MG63 (cell line): ENCODE measurements at places on chromosomes 13 and 19. TPM values are rescaled to one million over a fixed set of nuclear protein-coding genes. Genes with fewer than 3 reads are reported as not detected.

- peak; percentile 20 for DNase-seq
Observed at GRCh38 chr19:14786421-14786851, 8.1 kb upstream of the ADGRE2 start.

Gene HAUS5
- 12.8 and 18.2 TPM in 2 replicates for total RNA-seq

GRCh38 chr13:105471673-105472072 is 1063.8 kb downstream of the EFNB2 start:
- no peak for DNase-seq

- peak; percentile 76 for DNase-seq
Observed at GRCh38 chr19:8575467-8575997, 1.7 kb downstream of the MYO1F start.

DNA sequence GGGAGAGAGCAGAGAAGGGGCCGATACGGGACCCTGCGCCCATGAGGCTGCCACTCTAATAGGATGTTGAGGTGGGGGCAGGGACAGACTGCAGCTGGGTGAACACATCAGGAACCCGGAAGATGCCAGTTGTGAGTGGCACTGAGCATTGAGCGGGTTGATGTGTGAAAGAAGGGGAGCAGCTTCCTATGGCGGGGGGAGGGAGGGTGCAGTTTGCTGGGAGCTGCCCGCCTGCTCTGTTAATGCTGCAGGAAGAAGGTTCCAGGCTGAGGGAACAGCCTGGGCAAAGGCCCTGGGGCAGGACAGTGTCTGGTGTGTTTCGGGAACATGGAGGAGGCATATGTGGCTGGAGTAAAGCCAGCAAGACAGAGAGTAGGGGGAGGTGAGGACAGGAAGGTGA is 29.8 kb downstream of the DNM2 start:
- DNase-seq = no peak
